Endodermal cell (in vitro differentiated cells): ENCODE measurements at places on chromosomes 6 and 20.

GRCh38 chr6:90183587-90184333, 112.9 kb downstream of the BACH2 start:
- H3K27ac ChIP-seq, result no peak overlapping the region
- H3K36me3 ChIP-seq, result peaks cover 6% of the 10 kb centered on the region
- no peak overlapping the region for H3K4me3 ChIP-seq

DNA sequence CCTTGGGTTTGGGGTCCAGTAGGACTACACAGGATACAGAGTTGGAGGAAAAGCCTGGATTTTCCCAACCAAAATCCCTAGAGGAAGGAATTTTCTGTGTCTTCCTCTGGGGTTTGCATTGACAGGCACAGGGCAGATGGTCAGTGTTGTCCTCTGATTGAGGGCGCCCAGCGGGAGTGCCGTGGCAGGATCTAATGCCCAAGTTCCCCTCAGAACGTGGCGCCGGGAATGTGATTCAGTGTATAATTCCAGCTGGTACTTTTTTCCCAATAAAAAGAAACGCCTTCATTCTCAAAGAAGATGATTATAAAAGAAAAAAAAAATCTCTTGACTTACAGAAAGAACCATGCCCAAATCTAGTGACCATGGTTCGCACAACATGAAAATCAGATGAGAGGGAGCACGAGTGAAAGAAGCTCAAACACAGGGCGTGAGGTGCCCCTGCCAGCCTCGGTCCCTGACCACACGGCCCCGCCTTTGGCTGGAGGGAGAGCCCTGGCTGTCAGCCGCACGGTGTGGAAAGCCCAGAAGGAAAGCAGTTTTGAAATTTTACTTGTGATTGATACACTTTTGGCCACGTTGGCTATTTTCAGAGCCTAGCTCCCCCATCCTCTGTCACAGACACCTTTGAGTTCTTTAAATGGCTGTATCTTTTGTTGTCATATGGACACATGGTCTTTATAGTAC, 31.6 kb downstream of the VEGFA start:
- H3K27ac ChIP-seq, result no peak overlapping the region
- DNase-seq, result no peak
- peaks cover 21% of the 10 kb centered on the region for H3K4me1 ChIP-seq
- no peaks in the 10 kb centered on the region for H3K27me3 ChIP-seq

GRCh38 chr6:21872749-21873148, 279.2 kb downstream of the SOX4 start:
- DNase-seq, result no peak
- H3K27ac ChIP-seq, result no peak overlapping the region
- H3K27me3 ChIP-seq, result no peaks in the 10 kb centered on the region
- peaks cover 2% of the 10 kb centered on the region for H3K4me1 ChIP-seq

DNA sequence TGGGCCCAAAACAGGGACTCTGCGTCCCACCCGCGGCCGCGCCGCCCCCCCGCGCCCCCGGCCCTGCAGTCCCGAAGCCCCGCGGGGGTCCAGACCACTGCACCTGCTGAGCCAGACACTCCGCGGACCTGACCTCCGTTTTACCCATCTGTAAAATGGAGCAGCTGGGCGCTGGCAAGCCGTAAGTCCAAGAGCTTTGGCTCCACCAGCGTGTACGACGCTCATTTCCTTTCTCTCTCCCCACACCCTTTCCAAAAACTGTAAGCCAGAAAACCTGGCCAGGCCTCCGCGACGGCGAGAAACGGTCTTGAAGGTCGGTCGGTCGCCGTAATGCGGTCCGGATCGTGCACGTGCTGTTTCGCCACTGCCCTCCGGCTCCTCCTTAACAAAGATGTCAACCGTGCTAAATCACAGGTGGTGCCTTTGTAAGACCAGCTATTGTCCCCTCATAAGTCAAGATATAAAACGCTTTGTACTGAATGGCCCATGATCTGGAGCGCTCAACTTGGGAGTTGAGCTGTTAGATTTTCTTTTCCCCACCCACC, 7.8 kb upstream of the NR2E1 start:
- H3K27ac ChIP-seq, result no peak overlapping the region
- peak; percentile 74 for DNase-seq
- no peaks in the 10 kb centered on the region for H3K36me3 ChIP-seq
- peaks cover 7% of the 10 kb centered on the region for H3K4me1 ChIP-seq

- no peak overlapping the region for H3K27ac ChIP-seq
- DNase-seq, result peak; percentile 29
- no peak overlapping the region for H3K4me3 ChIP-seq
- H3K4me1 ChIP-seq, result peaks cover 26% of the 10 kb centered on the region
These were observed 144.1 kb downstream of the MRPL14 start for GRCh38 chr6:43983191-43983590.

DNA sequence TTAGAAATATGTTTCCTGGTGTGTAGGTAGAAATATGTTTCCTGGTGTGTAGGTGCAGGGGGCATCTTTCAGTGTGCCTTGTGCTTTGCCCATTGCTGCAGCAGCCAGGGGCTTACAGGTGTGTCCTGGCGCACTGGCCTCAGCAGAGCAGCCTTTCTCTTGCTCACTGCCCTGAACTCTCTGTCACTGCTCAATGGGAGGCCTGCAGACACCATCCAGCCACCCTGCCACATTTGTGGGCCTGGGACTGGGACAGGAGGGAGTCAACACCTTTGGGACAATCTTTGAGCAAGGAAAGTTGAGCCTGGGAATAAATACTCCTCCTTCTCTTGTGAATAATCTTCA, 62.4 kb upstream of the RBM24 start:
- H3K36me3 ChIP-seq, result no peaks in the 10 kb centered on the region
- H3K27ac ChIP-seq, result no peak overlapping the region
- H3K27me3 ChIP-seq, result no peaks in the 10 kb centered on the region
- DNase-seq, result no peak

GRCh38 chr20:9367746-9368145, 146.6 kb upstream of the LAMP5 start:
- H3K36me3 ChIP-seq, result no peaks in the 10 kb centered on the region
- DNase-seq, result no peak
- H3K4me3 ChIP-seq, result no peak overlapping the region
- no peak overlapping the region for H3K27ac ChIP-seq

- no peak for DNase-seq
- H3K27me3 ChIP-seq, result no peaks in the 10 kb centered on the region
- H3K27ac ChIP-seq, result peak overlapping the region; percentile 26
- peaks cover 13% of the 10 kb centered on the region for H3K4me1 ChIP-seq
- no peaks in the 10 kb centered on the region for H3K36me3 ChIP-seq
These were observed 92.2 kb downstream of the SIM1 start for GRCh38 chr6:100372326-100373091.

DNA sequence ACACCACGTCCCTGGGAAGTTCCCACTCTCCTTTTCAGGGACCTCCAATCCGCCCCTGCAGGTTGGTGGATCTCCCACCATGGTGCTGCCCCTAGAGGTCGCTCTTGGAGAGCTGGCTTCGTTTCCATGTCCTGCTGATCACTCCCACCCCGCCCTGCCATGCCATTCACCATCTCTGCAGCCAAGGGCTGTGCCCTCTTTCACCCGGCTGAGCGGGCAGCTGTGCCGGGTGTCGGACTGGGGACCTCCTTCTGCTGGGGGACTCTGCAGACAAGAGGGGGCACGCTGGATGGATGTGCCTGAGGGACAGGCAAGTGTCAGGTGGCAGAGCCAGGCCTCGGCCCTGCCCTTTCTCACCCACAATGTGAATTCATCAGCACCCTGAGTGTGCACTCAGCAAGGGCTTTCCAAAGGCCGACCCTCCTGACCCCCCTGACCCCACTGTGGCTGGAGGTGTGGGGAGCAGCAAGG, 347.0 kb downstream of the CDH4 start:
- no peaks in the 10 kb centered on the region for H3K4me1 ChIP-seq
- no peaks in the 10 kb centered on the region for H3K36me3 ChIP-seq
- peak overlapping the region; percentile 42 for H3K27ac ChIP-seq
- H3K27me3 ChIP-seq, result no peaks in the 10 kb centered on the region
- peak; percentile 80 for DNase-seq

DNA sequence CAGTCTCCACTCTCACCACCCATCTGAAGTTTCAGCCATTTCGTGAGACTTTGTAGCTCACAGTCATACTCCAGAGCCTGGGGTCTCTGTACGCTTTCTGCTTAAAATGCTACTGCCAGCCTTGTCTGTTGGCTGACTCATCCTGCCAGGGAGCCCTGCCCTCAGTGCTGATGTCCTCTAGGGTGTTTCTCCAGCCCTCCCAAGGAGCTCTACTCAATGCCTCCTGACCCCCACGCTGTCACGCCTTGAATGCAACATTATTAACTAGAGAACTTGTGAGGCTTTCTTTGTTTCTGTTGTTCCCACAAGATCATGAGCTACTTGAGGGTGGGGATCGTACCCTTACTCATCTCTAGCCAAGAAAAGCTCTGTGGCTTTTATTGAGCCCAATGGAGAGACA, 20.1 kb downstream of the KIF16B start:
- no peak for DNase-seq
- H3K27me3 ChIP-seq, result no peaks in the 10 kb centered on the region
- no peaks in the 10 kb centered on the region for H3K36me3 ChIP-seq
- no peaks in the 10 kb centered on the region for H3K4me1 ChIP-seq

DNA sequence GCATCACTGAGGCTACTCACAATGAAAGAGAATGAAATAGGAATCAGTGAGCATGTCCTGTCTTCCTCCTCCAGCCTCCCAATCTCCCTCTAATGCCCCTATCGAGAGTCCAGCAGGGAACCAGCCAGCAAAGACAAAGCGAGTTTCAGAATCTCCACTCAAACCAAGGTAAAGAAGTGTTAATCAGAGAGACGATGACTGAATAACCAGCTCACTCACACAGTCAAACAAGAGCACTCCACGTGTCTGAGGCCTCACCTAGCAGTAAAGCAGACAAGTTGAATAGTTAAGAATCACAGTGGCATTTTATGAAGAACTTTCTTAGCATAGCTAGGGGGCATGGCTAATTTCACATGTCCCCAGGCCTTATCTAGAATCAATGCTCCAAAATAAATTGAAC, 3.3 kb upstream of the TREM1 start:
- no peak for DNase-seq
- no peaks in the 10 kb centered on the region for H3K4me1 ChIP-seq
- H3K4me3 ChIP-seq, result no peak overlapping the region
- no peaks in the 10 kb centered on the region for H3K36me3 ChIP-seq
- H3K27me3 ChIP-seq, result no peaks in the 10 kb centered on the region

GRCh38 chr6:169175360-169175887, 78.2 kb downstream of the THBS2 start:
- no peaks in the 10 kb centered on the region for H3K4me1 ChIP-seq
- no peak for DNase-seq
- no peaks in the 10 kb centered on the region for H3K27me3 ChIP-seq
- H3K4me3 ChIP-seq, result no peak overlapping the region
- H3K27ac ChIP-seq, result no peak overlapping the region
- H3K36me3 ChIP-seq, result no peaks in the 10 kb centered on the region

GRCh38 chr6:154371281-154371680, 14.7 kb upstream of the IPCEF1 start:
- H3K4me1 ChIP-seq, result no peaks in the 10 kb centered on the region
- H3K4me3 ChIP-seq, result no peak overlapping the region
- no peak overlapping the region for H3K27ac ChIP-seq
- DNase-seq, result no peak
- H3K27me3 ChIP-seq, result no peaks in the 10 kb centered on the region

DNA sequence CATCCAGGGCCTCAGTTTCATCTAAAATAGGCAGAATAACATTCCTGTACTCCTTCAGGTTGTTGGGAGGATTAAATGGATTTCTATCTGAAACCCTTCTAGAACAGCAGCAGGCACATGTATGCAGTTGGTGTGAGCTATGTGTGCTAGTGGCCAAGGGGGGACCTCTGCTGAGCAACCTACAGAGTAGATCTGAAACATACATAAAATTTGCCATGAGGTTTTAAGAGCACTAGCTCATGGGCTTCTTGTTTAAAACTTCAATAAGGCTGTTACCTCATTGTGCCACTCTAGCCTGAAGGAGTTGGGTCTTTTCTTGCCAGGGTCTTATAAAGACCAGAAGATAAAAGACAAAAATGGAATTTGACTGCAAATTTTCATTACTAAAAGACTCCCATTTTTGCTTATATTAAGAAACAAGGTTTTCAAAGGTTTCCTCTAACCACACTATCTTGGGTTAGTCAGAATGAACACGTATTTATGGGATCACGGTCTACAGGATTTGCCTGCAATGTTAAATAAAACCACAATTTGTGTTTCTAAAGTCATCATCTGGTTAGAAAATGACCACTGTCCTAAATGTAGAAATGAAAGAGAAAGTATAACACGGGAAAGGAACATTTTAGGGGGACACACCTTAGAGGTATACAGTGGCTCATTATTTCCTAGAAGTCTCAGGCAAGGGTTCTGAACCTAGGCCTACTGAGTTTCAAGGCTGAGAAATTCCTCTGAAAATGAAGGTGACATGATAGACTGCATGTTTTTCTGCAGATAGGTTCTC, 144.9 kb upstream of the OLIG3 start:
- H3K4me3 ChIP-seq, result no peak overlapping the region
- H3K27me3 ChIP-seq, result no peaks in the 10 kb centered on the region
- H3K4me1 ChIP-seq, result no peaks in the 10 kb centered on the region

- H3K36me3 ChIP-seq, result no peaks in the 10 kb centered on the region
- no peak overlapping the region for H3K27ac ChIP-seq
- H3K27me3 ChIP-seq, result peaks cover 9% of the 10 kb centered on the region
- no peak overlapping the region for H3K4me3 ChIP-seq
- DNase-seq, result peak; percentile 62
These were observed 1.6 kb upstream of the ARMC2 start for GRCh38 chr6:108846628-108847027.

- H3K27ac ChIP-seq, result no peak overlapping the region
- peaks cover 8% of the 10 kb centered on the region for H3K36me3 ChIP-seq
- no peaks in the 10 kb centered on the region for H3K27me3 ChIP-seq
- no peak for DNase-seq
- no peak overlapping the region for H3K4me3 ChIP-seq
- H3K4me1 ChIP-seq, result no peaks in the 10 kb centered on the region
These were observed 126.1 kb upstream of the LAMP5 start for GRCh38 chr20:9388160-9388812.

GRCh38 chr6:25193460-25194171, 85.6 kb upstream of the CARMIL1 start:
- H3K4me1 ChIP-seq, result no peaks in the 10 kb centered on the region
- no peaks in the 10 kb centered on the region for H3K27me3 ChIP-seq
- no peak overlapping the region for H3K4me3 ChIP-seq
- no peaks in the 10 kb centered on the region for H3K36me3 ChIP-seq
- DNase-seq, result no peak
- H3K27ac ChIP-seq, result no peak overlapping the region

DNA sequence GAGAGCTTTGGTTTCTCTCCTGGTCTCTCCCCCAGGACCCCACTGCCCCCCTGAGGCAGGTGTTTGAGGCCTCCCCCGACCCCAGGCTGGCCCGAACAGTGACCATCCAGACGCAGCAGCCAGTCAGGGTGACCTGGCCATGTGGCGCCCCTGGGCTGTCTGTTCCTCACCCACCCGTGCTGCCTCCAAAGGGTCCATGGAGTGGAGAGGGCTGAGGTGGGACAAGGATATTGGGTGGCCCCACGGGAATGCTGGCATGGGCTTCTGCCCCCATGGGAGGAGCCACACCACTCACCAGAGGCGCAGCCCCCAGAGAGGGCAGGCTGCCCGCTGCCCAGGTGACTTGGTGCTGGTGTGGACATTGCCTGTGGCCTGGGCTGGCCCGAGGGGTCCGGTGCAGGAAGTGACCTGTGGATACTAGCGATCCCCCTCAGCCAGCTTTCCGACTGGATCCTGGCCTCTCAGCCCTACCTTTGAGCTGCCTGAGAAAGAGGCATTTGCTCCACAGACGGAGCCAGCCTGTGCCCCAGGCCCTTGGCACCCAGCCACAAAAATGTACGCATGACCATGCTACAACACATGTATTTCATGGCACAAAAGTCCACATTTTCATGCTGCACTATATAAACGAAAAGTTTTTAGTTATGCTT, 50.8 kb downstream of the BCAS4 start:
- H3K36me3 ChIP-seq, result no peaks in the 10 kb centered on the region
- DNase-seq, result no peak
- H3K27me3 ChIP-seq, result no peaks in the 10 kb centered on the region
- H3K27ac ChIP-seq, result no peak overlapping the region
- no peaks in the 10 kb centered on the region for H3K4me1 ChIP-seq
- H3K4me3 ChIP-seq, result no peak overlapping the region
